ENCODE measurements at places on chromosomes 5 and 9.

DNA sequence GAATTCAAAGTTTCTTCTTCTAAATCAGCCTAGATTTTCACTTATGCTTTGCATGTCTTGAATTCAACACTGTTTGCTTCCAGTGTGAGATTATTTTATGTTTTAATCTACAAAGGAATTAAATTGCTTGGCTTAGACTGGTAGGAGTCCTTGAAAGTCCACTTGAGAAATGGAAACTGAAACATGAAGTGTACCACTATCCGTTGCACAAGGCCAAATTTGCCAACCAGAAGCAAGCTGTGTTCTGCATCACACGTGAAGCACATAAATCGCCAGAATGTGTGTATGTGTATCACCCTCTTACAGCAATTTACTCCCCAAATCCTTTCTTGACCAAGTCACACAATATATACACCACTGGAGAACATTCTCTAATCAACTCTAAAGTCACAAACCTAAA, 10.3 kb downstream of the SEMA6A start:
- DNase-seq = no peak

GRCh38 chr9:3865141-3865772, 339.5 kb upstream of the RFX3 start:
- no peak for DNase-seq

DNA sequence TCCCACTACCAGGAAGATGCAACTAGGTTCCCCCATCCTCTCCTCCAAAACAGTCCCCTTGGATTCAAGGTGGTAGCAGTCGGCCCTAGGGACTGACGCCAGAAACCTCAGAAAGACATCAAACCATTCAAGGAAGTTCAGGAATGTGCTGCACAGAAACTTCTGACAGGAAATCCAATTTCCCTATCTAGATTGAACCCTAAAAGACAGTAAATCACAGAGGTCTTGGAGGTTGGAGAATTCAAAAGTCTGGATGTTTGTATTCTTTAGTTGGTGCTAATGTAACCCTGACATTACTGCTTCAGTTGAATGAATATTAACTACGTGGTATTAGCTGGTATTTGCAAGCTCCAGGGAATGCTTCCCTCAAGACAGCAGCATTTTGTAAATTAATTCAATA, 125.3 kb downstream of the SYK start:
- no peak for DNase-seq

DNA sequence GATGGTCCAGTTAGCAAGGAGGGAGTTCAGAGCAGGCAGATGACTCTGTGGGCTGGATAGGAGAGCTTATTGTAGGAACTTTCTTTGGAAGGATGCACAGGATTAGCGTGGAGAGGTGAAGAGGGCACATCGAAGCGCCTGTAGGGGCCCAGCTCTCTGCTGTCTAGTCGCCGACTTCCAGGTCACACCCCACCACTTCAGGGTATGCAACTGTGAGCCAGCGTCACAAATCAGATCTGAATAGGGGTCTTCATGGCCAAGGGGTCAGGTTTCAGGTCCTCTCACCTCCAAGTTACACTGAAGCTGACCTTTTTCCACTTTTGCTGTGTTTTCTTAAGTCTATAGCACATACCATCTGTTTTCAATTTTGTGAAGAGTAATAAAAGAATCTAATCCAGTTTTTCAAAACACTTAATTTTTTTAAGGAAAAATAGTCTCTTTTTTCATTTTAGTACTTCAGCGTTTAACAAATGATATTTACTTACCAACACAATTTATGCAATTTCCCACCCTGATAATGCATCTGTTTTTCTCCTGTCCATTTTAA, 364.2 kb upstream of the CLINT1 start:
- no peak for DNase-seq

DNA sequence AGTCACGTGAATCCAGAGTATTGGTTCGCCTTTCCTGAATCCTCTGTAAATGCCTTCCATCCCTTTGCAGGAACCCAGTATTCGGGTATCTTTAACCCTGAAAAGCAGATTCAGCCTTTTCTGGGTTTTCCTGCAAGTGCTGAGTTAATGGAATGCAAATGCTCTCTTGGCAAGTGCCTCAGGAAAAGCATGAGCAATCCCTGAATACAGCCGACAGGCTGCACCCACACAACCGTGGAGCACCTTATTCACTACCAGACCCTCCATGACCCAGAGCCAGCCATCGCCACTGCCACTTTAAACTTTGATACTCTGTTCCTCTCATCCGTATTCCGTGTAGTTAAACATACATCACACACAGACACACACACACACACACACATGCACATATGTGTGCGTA, 54.4 kb downstream of the ZNF622 start:
- DNase-seq = no peak

DNA sequence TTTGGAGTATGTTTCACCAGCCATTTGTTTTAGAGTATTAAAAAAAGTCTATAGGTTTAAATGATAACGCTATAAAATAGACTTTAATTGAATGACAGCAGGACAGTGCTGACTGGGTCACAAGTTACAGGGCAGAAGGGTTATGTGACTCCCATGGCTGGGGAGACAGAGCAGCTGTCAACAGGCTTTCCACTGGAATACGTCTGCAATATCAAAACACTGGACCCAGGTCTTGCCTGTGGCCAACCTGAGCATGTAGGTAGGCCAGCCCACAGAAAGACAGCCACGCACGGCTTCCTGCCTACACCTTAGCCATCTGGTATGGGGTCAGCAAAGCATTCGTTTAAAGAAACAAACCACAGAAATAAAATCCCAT, 80.7 kb downstream of the OTULIN start:
- DNase-seq = no peak

DNA sequence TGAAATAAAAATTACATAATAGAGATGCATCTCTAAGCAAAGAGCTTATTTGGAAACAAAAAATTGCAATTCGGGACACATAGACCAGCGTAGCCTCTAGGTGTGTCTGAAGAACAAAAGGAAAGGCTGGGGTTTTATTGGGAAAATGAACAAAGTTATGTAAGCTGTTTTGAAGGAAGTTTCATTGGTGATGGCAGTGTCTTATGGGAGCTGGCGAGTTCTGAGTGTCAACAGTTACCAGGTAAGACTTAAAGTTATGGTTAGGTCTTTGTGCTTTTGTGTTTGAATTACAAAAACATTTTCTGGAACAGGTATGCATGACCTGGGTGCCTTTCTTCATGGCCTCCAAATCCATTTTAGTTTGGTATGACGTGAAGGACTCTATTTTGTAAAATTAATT, 48.9 kb downstream of the SLC27A6 start:
- no peak for DNase-seq

GRCh38 chr5:31916327-31916726, 257.8 kb downstream of the GOLPH3 start:
- no peak for DNase-seq

- no peak for DNase-seq
Measured at GRCh38 chr5:61327760-61328753, 4.0 kb upstream of the ZSWIM6 start.

GRCh38 chr5:137888863-137889759, at the start of gene PKD2L2:
TSS of gene PKD2L2 (plus strand) at chr5:137889457. CDS start at chr5:137889492, 35 bp downstream.
- DNase-seq = peak; percentile 62

DNA sequence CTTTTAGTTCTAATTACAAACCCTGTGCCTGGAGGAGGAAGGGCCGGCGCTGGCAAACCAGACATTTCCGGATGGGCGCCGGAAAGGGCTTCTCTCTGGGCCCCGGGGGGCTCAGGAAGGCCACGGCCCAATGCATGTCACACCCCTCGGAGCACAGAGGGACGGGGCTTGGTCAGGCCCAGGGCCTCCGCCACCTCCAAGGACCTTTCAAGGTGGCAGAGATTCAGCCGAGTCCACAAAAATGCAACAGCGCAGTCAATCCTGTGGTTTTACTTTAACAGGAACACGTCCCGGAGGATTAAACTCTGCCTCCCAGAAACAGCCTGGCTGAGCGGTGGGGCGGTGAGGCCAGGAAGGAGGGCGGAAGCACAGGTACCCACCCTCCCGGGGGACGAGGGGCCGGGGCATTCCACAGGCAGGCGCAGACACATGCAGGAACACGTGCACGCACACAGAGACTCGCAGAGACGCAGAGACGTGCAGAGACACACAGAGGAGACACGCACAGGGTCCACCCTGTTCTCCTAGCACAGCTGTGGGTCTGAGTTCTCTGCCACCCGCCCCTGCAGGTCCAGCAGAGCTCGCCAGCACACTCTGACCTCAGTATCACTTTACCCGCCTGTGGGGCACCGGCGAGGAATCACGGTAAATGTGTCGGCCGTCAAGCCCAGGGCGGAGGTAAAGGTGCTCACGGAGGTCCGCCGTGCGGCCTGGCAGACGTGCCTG, 23.0 kb downstream of the SLC9A3 start:
- DNase-seq = no peak

- no peak for DNase-seq
Measured at GRCh38 chr5:91378752-91379211, 4.3 kb downstream of the ARRDC3 start.

- no peak for DNase-seq
Measured at GRCh38 chr5:107985144-107985543, 314.4 kb upstream of the EFNA5 start.

Data from activated CD4-positive, alpha-beta T cell treated with anti-CD3 and anti-CD28 coated beads, Interleukin-2, amount 50 U/mL, for 4 hours (primary cell).